ENCODE measurements at places on chromosomes 5 and 9.

DNA sequence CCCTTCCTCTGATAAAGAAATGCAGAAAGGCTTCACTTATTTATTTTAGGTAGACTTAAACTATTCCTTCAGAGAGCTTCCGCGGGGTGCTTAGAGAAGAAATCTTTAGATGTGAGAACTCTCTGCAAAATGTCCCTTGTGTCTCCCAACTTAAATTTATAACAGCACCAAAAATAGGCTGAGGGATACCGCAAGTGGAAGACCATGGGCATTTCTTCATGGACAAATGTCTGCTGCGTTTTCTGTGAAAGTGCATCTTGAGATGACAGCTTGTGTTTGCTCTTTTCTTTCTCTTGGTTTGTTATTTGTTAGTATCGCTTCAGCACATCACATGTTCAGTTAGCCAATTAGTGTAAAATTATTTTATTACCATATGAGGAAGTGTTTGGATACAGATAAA lies 15.3 kb upstream of the GRIN3A start:
- no peak for DNase-seq

DNA sequence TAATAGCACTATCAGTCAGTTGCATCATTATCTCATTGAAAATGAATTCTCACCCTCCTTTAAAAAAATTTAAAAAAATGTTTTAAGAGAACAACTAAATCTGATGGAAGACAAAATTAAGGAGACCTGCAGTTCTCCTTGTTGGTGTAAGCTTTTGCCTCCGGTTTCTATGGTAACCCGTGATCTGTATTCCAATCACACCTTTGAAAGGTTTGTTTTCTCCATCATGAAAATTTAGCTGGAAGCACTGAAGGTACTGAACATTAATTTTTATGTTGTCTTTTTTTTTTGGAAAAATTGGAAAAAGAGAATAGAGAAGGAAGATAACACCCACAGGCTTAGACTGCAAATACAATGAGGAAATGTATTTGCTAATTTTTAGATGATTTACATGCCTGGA lies 2.5 kb upstream of the BASP1 start:
- no peak for DNase-seq

DNA sequence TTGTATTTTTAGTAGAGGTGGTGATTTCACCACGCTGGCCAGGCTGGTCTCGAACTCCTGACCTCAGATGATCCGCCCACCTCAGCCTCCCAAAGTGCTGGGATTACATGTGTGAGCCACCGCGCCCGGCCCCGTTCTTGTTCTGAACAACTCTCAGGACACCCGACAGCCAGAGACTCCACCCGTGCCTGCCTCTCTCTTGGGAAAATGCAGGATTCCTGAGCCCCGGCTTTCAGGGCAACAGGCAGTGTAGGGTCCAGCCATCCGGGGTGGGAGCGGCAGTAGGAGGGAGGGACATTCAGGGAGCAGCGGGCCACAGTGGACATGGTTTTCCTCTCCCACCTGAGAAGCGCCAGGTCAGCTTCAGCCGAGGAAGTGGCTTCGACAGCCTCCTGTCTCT lies 34.4 kb downstream of the NCS1 start:
- DNase-seq: no peak

DNA sequence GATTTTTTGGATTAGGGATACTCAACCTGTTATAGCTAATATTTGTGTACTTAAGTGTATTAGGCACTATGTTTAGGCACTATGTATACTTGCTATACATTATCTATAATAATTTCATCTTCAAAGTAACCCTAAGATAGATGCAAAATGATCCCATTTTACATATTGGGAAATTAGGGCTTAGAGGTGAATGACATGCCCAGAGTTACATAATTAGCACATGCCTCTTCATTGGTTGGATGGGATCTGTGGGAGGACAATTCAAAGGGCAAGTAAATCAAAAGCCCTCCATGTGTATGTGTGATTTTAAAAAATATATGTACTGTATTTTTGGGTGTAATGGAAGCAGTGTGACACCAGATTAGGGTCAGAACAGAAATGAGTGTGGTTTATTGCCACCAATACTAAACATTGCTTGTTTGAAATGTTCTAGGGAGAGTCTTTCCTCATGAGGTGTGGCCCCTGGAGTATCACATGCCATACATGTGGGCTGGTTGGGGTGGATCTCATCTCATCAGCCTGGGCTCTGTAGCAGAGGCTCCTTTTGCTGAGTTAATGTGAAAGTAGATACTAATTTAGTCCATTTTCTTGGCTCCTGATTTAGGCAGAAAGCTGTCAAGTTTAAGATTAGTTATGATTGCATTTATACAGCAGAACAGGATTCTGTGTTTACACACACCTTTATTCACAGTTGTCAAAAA lies 5.5 kb downstream of the C9orf85 start:
- DNase-seq: no peak

DNA sequence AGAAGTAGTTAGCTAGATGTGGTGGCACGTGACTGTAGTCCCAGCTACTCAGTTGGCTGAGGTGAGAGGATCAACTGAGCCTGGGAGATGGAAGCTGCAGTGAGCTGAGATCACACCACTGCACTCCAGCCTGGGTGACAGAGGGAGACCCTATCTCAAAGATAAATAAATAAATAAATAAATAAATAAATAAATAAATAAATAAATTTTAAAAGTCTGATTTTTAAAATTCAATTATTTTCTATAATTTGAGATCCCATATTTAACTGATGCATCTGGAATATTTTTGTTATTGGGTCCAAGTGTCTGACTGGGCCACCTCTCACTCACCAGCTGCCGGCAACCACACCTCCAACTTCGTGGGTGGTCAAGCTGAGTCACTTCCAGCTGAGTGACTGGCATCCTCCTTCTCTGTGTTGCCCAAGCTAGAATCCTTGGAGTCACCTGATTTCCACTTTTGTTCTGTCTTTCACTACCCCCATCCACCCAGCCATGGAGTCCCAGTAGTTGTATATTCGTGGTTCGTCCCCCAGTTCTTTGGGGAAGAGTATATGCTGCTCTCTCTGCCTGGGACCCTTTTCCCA lies 70.9 kb downstream of the EGFLAM start:
- DNase-seq: no peak

DNA sequence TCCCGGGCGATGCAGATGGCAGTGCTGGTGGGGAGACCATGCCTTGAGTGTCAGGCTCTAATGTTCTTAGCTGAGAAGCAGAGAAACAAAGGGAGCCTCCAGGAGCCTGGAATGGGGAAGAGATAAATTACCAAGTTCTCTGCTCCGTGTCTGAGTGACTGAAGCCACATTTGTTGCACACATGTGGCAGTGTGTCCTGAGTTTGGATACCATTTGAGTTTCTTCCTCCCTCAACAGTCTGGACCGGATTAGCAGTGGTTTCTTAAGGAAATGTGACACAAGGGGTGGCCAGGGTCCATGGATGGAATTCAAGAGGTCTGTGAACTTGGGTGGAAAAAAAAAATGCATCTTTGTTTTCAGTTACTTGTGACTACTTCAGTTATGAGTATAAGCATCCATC lies 50.7 kb upstream of the GARNL3 start:
- no peak for DNase-seq

DNA sequence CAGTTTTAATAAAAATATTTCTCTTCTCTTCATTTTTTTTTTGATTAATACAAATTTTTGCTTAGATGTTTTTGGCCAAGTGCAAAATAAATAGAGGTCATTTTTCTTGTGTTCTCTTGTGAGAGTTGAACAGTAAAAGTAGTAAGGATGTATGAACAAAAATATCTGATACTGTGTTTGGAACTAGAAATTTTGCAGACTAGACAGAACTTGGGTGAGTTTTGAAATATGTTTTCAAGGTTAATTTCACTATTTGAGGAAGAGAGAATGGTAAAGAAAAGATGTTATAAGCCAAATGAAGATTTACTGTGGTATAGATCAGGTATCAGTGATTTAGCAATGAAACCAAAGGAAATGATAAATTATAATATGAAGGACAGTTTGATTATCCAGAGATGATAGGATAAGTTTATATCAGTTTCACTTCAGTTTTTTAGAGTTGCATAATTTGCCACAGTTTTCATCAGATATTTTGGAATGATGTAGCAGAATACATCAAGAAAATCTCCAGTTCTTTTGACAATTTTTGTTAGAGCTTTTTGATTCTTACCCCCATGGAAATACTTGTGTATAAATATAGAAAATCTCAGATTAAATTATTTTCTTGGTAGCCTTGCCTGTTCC lies 147.9 kb upstream of the VCAN start:
- DNase-seq: no peak

- no peak for DNase-seq
Observed at GRCh38 chr5:6732634-6733410, 19.6 kb downstream of the TENT4A start.

GRCh38 chr5:179322071-179323025 lies 22.9 kb downstream of the ADAMTS2 start:
- no peak for DNase-seq

- DNase-seq: no peak
Observed at GRCh38 chr5:1414311-1415058, 30.8 kb downstream of the SLC6A3 start.

DNA sequence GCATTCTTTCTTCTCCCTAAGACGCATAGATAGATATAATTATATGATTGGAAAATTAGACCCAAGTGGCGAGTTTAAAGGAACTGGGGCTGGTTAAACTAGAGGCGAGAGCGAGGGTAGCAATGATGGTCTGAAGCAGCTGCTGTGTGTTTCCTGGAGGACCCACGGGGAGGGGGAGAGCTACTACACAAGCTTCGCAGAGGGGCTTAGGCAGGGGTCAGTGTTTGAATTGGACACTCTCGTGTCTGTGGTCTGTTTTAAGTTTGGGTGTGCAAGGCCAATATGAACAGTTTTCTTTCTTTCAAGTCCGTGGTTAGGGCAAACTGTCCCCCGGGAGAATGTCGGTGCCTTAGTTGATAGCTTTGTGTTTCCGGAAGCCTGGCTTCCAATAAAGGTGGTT lies 43.1 kb downstream of the PDZD2 start:
- no peak for DNase-seq

GRCh38 chr5:64229163-64229774 lies 63.6 kb downstream of the RNF180 start:
- no peak for DNase-seq

DNA sequence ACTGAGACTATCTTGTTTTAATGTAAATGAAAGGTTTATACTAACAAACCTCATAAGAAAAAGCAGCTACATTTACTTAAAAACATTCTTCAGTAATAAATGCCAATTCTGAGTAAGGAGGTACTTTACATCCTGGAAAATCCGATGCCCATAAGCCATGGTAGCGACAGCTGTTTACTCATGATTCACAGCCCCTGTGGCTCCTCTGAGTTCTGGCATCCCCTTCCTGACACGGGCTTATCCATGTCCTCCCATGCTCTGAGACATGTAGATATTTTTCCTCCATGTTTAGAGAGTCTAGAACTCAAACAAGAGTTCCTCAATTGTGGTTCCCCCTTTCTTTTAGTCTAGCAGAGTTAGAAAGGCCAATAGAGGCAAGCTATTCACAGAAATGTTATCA lies 63.1 kb upstream of the DEPDC1B start:
- DNase-seq: no peak

GRCh38 chr9:120464887-120465421 lies 115.0 kb downstream of the CDK5RAP2 start:
- no peak for DNase-seq

DNA sequence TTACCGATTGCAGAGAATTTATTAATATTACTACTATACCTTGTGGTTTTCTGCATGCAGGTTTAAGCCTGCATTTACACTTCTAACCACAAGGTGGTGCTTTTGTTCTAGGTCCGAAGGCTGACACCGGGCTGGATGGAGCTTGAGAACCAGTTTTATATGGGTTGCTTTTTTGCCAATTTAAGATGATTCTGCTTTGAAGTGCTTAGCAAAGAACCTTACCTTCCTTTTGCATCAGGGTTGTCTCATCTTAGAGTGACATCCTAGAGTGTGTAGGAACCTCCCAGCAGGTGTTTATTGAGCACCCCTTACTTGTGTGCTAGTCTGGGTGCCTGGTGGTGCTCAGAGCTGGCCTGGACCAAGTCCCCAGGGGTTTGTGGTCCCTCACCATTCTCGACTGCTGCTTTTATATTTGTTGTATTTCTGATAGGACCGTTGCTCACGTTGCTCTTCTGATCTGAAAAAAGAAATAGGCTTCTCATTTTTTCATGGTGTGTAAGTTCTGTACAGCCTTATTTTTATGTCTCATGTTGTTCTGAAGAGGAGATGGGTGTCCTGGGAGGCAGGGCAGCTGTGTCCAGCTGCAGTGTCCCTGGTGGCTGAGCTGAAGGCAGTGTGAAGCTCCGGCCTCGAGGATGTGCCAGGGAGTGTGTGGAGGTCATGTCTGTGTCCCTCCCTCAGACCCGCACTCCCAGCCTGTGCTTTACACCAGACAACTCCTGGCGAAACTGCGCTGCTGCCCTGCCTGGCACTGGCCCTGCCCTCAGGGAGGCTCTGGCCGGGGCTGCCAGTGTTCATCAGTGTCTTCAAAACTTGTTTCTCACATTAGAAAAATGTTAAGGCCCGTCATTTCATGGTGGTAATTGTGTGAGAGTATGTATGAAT lies 54.3 kb downstream of the EHMT1 start:
- DNase-seq: no peak

GRCh38 chr9:108002371-108002956 lies 512.9 kb upstream of the KLF4 start:
- DNase-seq: no peak

DNA sequence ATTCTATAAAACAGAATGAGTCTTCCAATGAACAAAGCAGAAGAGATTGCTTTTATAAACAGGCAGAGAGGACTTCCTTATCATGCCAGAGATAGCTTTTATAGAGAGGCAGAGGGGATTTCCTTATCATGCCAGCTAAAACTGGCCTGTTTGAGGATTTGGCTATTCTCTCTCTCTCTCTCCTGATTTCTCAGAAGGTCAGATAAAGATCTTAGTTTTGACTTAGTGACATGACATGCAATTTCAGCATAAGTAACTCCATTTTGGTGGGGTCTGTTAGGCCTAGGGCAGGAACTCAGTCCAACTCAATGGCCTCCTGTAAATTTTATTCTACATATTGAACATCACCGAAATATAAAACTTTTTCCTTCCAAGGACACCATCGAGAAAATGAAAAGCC lies 31.5 kb upstream of the DENND4C start:
- DNase-seq: no peak

Measured in activated CD8-positive, alpha-beta memory T cell treated with anti-CD3 and anti-CD28 coated beads for 24 hours (primary cell).